ENCODE measurements at places on chromosomes 5 and 9.

- no peak for DNase-seq
Observed at GRCh38 chr9:106745457-106745856, 117.5 kb upstream of the ZNF462 start.

GRCh38 chr5:179914032-179914755, 6.5 kb upstream of the TBC1D9B start:
- peak; percentile 36 for DNase-seq

GRCh38 chr5:131541762-131542161, 93.3 kb downstream of the RAPGEF6 start:
- no peak for DNase-seq

DNA sequence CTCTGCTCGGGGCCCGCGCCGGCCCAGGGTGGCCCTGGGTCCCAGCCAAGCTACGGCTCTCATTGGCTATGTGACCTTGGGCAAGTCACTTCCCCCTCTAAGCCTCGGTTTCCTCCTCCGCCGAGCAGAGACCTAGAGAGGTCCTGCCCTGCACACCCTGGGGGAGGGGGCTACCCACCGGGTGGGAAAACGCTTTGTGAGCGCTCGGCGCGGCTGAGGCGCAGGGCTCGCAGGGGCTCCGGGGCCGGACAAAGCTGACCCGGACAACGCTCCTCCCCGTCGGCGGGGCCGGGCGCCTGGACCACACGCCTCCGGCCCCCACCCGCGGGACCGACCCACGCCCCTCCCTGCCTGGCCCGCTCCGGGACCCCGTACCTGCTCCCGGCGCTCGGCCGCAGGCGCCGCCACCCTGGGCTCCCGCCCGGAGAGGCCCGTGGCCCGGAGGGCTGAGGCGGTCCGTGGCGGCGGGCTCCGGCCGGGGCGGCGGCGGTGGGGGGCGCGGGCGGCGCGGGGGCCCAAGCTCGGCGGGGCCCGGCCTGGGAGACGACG, 85.7 kb upstream of the MELK start:
- peak; percentile 92 for DNase-seq

DNA sequence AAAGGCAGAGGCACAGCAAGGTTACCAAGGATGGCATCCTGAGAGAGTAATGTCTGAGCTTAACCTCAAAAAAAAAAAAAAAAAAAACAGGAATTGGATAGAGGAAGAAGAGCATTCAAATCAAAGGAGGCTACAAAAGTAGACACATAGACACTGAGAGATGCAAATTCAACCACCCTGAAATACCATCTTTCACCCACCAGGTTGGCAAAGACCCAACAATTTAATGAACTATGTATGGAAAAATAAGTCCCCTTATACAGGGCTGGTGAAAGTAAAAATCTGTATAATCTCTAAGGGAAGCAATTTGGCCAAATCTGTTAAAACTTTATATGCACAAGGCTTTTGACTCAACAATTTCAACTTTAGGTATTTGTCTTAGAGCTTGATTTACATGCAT, 4.9 kb downstream of the NADK2 start:
- no peak for DNase-seq

- DNase-seq = no peak
Observed at GRCh38 chr9:79664375-79664831, 92.6 kb downstream of the TLE4 start.

GRCh38 chr5:90223756-90224155, 185.8 kb downstream of the CETN3 start:
- DNase-seq = no peak

GRCh38 chr5:54860321-54860720, 125.1 kb downstream of the ESM1 start:
- no peak for DNase-seq

- no peak for DNase-seq
Observed at GRCh38 chr9:120100595-120100994, 479.4 kb downstream of the CDK5RAP2 start.

- no peak for DNase-seq
Observed at GRCh38 chr5:32116574-32117313, 57.4 kb downstream of the GOLPH3 start.

DNA sequence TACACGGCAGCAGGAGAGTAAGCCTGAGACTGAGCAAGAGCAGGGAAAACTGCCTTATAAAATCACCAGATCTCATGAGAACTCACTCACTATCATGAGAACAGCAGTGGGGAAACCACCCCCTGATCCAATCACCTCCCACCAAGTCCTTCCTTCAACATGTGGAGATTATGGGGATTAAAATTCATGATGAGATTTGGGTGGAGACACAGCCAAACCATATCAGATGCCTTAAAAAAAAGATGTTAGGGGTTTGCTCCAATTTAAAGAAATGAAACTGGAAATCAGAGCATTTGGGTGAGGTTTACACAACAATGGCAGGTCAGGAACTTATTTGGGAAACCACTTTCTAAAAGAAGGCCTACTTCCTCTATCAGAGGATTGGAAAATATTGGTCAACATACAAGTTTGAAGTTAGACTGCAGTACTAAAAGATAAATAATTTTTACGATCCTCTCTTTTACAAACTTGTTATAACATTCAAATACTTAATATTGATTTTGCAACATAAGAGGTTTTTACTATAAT, 105.1 kb downstream of the FBN2 start:
- DNase-seq = no peak

- no peak for DNase-seq
Observed at GRCh38 chr5:30239331-30240022, 954.0 kb upstream of the CDH6 start.

- DNase-seq = no peak
Observed at GRCh38 chr5:154829589-154830218, 20.7 kb downstream of the FAXDC2 start.

DNA sequence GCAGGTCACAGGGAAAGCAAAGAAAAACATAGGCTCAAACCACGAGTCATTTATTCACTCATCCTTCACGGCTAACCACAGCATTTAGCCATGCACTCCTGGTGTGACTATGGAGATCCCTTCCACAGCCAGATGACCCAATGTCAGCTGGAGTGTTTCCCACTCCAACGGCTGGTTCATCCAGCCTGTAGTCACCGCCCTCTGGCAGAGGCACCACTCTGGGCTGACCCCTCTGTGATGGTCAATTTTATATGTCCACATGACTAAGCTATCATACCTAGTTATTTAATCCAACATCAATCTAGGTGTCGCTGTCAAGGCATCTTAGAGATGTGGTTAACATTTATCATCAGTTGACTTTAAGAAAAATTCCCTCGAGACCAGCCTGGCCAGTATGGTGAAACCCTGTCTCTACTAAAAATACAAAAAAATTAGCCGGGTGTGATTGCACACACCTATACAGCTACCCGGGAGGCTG, 9.5 kb upstream of the PHF19 start:
- no peak for DNase-seq

GRCh38 chr9:137813651-137814415, 63.7 kb upstream of the CACNA1B start:
- DNase-seq = peak; percentile 88

DNA sequence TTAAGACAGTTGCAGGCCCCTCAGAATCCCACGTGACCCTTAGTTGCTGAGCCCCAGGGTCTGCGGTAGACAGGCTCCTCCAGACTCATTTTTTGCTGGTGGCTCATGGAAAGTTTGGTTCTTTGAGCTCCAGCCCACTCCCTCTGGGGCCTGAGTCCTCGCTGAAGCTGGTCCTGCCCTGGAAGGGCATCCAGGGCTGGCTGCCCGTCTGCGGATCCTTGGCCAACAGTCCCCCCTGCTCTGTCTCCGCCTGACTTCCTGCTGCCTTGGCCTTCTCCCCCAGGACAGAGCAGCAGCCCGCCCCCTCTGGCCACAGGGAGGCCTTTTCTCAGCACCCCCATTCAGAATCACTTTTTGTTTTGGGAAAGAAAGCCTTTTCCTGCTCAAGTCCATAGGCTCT, 24.4 kb downstream of the SLC6A7 start:
- DNase-seq = no peak

- DNase-seq = no peak
Observed at GRCh38 chr5:149957855-149958254, 2.7 kb upstream of the SLC26A2 start.

DNA sequence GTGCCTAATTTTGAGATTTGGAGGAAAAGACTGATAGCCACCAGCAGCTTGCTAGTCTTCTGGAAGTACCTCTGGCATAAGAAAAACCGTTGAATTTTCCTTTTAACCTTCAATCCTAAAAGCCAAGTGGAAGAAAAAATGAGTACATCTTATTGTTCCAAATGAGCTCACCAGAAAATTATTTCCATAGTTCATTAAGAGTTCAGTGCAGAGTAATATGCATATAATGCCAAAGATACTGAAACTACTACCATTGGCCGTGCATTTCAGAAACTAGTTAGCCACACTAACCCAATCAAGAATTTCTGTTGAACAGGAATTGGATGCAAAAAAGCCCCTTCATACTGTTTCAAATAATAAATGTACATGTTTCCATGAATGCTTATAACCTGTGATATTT, 607.9 kb downstream of the KCTD16 start:
- no peak for DNase-seq

DNA sequence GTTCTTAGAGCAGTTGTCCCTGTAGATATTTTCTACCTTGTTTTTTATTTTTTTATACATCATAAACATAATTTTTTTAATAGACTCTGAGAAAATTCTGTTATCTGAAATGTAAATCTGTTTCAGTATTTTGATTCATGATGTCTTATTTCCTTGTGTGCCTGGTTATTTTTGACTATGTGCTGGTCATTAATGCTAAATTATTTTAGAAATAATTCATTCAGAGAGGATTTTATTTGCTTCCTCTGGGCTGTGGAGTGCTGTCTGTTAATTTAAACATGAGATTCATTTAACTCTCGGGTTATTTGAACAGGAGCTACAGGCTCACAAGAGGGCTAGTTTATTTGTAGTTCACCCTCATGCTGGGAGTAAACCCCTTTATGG, 124.3 kb upstream of the PITX1 start:
- no peak for DNase-seq

DNA sequence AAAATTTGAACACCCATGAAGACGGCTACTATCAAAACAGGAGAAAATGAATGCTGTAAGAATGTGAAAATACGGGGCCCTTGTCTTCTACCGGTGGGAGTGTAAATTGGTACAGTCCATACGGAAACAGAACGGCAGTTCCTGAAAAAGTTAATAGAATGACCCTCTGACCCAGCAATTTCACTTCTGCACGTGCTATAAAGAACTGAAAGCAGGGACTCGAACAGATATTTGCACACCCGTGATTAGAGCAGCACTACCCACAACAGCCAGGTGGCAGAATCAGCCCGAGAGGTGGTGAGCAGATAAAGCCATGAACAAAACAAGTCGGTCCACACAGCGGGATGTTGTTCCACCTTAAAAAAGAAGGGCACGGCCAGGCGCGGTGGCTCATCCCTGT, 22.6 kb upstream of the SLC12A7 start:
- DNase-seq = no peak

DNA sequence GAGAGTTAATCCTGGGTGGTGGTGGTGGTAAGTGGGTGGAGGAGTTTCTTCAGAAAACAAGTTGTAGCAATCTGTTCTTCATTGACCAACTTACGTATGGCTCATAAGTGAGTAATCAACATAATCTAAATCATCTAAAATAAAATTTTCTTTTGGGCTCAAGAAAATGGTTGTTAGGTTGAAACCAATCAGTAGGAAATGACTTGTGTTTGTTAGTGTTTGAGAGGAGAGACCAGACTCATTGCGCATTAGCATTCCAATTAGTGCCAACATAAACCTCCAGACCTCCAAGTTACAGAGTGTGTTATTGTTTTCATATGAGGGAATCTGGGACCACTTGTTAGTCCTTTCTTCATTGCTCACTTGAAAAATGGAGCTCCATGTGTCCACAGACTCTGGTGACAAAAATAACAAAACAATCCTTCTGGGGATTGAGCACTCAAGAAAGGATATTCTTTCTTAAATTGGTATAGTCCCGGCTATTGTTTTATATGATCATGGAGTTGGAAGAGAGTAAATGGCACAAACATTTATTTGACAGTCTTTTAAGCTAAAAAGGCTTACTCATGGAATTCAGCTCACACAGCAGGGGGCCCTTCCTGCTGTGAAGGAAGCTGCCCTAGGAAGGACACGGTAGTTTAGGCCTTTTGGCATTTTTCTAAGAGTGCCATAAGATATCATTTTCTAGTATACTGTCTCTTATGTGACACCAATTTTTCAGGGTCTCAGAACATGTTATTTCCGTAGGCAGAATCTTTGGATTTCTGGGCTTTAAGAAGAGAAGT, 441.1 kb downstream of the EBF1 start:
- DNase-seq = no peak

DNA sequence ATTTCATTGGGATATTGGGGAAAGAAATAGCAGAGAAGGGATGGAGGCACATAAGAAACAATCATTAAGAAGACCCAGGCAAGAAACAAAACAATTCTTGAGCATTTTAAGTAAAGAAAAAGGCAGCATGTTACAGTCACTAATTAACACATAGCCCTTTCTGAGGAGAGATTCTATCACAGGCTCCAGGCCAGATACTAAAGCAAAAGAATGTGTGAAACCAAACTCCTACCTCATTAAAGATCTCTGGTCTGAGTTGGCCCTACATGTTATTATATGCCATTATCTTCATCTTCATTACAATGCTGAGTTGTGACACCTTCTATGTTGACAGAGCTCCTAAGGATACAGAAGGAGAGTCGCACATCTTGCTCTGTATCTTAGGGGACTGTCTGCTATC, 37.5 kb downstream of the DAP start:
- DNase-seq = no peak

GRCh38 chr5:119275601-119276173, 80.1 kb upstream of the TNFAIP8 start:
- DNase-seq = no peak

DNA sequence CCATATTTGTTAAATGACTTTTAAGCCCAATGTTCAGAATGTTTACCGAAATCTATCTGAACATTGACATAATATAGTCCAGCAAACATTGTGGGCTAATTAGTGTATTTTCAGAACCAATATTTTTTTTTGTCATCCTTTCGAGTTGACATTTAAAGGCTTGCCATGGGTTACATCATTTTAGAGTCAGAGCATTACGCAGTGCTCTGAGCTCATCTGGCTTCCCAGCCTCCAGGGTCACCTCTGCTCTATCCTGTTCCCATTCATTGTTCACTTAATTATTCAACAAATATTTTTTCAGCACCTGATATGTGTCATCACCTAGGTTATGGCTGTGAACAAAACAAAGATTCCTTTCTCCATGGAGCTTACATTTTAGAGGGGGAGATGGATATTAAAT, 80.2 kb downstream of the SREK1 start:
- no peak for DNase-seq

- no peak for DNase-seq
Observed at GRCh38 chr5:74324556-74324955, 316.0 kb downstream of the ENC1 start.
